DMS 273 treated with DMSO at 0.1 percent for 48 hours (cell line): ENCODE measurements at places on chromosomes 12 and 14.
A peak's percentile ranks its signal among the peaks of the same experiment; 100 is the strongest.

DNA sequence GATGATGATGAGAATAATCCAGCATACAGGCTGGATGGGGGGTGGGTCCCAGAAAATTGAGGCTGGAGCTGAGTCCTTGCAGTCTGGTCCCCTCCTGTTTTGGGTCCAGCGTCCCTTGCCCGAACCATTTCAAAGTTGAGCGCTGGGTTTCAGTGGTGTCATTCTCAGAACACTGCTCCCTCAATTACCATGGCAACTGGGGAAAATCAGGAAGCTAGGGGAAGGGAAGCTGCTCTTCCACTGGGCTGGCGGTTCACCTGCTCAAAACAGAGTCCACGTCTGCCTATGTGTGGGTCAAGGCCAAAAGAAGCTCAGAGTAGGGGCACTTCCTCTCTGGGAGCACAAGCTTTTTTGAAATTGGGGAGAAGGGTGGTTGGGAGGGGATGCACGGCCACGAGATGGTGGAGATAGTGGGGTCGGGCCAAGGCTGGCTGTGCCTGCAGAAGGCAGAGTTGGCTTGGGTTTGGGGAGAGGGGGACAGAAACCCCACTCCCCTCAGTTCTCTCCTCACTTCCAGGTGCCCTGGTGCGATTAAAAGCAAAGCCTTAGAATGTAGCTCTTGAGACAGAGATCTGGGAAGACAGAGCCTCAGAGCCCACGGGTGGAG lies 1.7 kb upstream of the NOS1 start:
- no peak for DNase-seq

- no peak for DNase-seq
Measured at GRCh38 chr14:50688875-50689274, 20.8 kb upstream of the SAV1 start.

- no peak for DNase-seq
Measured at GRCh38 chr14:89392181-89392580, 24.9 kb downstream of the FOXN3 start.

GRCh38 chr12:57604454-57604991 lies at the start of gene DTX3:
DTX3 (plus strand) TSS chr12:57604824; CDS start chr12:57606518, 1,694 bp downstream.
- DNase-seq = no peak

DNA sequence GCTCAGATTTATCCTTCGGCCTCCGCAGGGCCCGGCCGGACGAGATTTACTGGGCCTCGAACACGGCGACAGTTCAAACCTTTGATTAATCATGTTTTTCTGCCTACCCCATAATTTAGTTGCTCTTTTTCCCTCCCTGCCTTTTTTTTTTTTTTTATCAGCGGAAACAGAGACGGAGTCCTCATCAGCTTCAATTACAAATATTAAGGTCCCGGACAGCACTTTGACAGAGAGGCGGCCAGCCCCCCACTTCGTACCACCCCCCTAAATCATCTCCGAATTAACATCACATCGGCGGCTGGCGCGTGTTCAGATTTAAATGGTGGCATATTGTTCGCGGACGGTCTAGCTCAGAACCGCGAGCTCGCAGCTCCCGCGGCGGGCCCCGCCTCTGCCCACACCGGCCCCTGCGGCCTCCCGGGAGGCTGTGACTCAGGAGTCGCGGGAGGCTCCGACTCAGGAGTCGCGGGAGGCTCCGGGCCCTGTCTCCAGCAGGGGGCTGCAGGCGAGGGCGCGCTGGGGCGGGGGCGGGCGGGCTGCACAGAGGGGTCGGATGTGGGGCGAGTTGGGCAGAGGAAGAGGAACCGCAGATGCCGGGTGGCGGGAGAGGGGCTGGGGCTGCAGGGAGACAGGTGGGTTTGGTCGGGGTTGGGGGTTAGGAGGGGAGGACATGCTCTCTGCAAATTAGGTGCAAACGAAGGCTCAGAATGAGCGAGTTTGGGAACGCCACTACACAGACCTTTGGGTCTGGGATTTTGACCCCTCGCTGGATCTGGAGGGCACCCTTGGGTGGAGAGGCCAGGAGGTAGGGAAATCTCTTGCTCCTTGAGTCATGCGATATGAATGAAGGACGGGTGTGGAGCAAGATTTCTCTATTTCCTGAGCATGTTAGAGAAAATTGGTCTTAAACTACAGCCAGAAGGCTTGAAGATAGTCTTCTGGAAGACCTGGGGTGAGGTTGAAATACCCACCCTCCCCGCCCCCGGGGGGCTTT lies 19.6 kb upstream of the ATP5MC2 start:
- DNase-seq = no peak

GRCh38 chr14:104383996-104384775 lies 195.4 kb upstream of the C14orf180 start:
- no peak for DNase-seq

- DNase-seq = no peak
Measured at GRCh38 chr14:75794615-75795038, 133.6 kb downstream of the TTLL5 start.

GRCh38 chr12:570435-570920 lies 92.8 kb downstream of the NINJ2 start:
- DNase-seq = no peak

GRCh38 chr12:52267266-52267665 lies 7.2 kb upstream of the KRT86 start:
- no peak for DNase-seq

DNA sequence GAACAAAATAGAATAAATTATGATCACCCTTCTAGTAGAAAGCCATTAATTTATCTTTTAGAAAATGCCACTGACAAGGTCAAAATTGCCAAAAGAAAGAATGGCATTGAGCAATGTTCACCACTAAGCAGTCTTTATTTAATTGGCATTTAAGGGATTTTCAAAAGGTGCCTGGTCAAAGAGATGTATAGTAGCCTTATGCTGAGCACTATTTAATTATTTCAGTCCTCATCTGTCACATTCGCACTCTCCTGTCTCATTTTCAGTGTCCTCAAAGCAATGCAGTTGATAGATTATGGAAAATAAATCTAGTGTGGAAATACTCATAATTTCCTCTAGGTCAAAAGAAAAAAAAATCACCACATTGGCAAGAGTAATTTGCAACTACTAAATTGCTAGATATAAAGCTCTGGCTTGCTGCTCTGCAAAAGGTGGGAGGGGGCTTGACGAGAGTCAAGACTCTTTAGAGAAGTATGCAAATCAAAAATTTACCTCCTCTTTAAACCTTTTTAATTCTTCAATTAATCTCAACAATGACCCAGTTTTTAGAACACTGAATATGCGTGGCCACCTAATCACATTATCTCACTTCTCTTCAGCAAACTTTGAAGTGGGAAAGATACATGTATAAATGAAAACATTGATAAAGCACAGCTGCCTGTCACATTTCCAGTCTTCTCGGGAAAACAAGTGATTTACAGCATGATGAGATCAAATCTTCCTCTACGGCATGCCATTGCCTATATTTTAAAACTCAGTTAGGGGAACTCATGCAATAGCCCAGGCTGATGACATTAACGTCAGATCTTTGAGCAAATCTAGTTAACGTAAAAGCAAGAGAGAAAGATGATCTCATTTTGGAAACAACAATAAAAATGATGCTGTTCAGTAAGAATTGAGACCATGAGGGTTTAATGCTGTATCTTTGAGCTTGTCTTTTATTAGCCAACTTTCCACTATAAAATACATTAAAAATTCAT lies 373.1 kb upstream of the DCN start:
- DNase-seq = no peak

DNA sequence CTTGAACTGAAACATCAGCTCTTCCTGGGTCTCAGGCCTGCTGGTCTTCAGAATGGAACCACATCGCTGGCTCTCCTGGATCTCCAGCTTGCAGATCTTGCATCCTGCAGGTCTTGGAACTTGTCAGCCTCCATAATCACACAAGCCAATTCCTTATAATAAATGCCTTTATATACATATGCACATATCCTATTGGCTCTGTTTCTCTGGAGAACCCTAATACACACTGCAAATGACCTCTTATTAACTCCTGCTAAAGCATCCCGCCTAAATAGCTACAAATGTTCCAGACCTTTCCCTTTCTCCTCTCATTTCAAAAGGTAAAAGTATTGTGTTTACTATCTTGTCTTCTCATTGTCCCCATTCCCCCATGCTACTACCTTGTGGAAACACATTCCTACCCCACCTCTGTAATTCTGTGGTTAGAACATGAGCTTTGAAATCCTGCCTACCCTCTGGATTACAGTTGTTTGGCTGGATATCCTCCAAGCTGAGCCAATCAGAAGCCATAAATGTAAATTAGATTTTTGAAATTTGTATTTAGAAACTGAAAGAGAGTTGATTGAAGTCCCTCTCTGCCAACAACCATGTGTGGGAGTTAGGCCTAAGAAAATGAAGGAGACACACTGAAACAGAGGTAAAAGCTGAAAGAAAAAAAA lies 58.1 kb downstream of the ANKS1B start:
- DNase-seq = no peak

GRCh38 chr14:41476526-41476925 lies 130.2 kb upstream of the LRFN5 start:
- DNase-seq = no peak

DNA sequence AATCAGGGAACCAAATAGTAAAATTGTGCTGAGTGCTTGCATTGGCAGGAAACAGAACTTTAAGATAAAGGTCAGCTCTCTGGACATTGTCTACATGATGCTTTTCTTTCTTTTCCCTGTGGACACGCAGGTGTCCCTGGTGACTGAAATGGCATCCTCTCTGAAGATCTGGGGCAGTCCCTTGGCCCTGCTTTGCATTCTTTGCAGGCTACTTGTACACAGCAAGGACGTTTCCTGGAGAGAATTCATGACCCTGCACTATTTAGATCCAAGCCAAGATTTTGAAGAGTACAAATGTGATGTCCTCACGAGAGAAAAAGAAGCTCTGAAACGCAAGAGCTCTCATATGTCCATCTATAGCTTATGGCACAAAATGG lies 11.3 kb upstream of the EDDM3A start:
- DNase-seq = no peak

GRCh38 chr14:89269404-89269803 lies 147.6 kb downstream of the FOXN3 start:
- DNase-seq = no peak

- peak; percentile 90 for DNase-seq
Measured at GRCh38 chr14:96805956-96806355, 8.8 kb downstream of the VRK1 start.

- DNase-seq = no peak
Measured at GRCh38 chr12:127936463-127936862, 330.5 kb upstream of the TMEM132C start.

DNA sequence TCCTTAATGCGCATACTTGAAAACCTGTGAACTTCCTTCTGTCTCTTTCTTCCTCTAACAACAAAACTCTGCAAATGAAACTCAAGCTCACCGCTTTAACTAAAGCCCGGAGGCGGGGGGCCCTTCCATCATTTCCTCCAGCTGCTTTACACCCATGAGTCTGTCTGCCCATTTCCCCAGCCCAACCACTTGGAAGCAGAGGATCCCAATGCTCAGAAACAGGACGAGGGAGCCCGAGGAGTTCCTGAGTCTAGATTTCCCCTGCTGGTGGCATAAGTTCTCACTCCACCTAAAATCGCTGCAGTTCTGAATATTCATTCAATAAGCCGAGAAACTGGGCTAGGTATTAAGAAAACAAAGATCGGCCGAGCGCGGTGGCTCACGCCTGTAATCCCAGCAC lies 30.8 kb downstream of the GPR19 start:
- no peak for DNase-seq

DNA sequence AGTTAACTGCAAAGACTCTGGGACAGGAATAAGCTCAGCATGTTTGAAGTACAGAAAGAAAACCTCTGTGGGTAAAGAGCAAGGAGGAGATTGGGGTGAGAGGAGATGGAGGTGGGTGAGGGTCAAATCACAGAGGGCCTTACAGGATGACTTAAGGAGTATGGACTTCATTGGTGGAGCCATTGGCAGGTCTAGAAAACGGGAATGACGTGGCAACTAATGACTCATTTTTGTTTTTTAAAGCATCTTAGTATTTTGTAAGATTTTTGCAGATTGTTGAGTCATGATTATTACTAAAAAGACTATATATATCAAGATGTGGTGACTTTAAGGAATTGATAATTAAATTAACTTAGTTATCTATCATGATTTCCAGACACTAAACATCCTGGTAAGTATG lies 18.5 kb downstream of the UTP20 start:
- DNase-seq = no peak

GRCh38 chr12:49979016-49979586 lies 6.4 kb downstream of the AQP6 start:
- no peak for DNase-seq

DNA sequence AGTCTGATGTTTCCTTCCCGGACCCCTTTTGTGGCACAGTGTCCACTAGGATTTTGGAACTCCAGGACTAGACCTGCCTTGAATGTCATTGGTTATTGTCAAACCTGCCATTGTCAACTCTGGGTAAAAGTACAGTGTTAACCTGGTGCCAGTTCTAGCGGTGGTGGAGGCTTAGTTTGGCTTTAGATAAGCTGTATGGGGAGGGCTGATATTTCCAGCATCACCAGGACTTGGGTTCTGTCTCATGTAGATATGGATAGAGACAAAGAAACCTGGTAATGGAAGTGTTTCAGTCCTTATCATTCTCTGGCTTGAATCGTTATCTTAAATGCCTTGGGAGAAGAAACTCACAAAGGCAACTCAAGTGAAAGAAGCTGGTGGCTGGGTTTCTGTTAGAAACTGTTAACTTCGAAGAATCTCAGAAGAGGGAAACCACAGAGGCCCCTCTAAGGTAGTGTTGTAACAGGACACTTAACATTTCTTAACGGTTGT lies 10.6 kb downstream of the CHST11 start:
- no peak for DNase-seq

- no peak for DNase-seq
Measured at GRCh38 chr12:520119-520518, 60.4 kb downstream of the B4GALNT3 start.

- no peak for DNase-seq
Measured at GRCh38 chr14:75673345-75674035, 12.4 kb downstream of the TTLL5 start.

GRCh38 chr12:880656-881055 lies 68.8 kb downstream of the RAD52 start:
- DNase-seq = no peak

DNA sequence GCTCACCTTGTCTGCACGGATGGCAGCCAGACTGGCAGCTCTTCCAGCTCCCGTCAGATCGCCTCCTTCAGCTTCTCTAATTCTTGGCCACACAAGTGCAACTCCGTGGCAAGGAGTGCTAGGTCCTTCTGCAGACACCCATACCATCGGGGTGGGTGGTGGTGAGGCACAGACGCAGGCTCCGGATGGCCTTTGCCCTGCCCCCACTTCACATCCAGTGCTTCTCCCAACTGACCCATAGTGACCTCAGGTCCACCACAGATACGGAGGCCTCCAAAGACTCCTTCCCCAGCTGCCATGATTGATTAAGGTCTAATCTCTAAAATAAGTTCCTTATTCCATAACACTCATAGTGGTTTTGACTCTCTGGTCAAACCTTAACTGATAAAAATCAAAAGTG lies 19.9 kb upstream of the CD27 start:
- no peak for DNase-seq

- DNase-seq = no peak
Measured at GRCh38 chr14:71290960-71291466, 383.8 kb downstream of the PCNX1 start.
